Fibroblast of the conjunctiva (primary cell): ENCODE measurements at places on chromosomes 5 and 9.

GRCh38 chr5:109062664-109063063 is 315.0 kb downstream of the FER start:
- DNase-seq: no peak

GRCh38 chr5:54534191-54535004 is 16.8 kb downstream of the SNX18 start:
- no peak for DNase-seq

DNA sequence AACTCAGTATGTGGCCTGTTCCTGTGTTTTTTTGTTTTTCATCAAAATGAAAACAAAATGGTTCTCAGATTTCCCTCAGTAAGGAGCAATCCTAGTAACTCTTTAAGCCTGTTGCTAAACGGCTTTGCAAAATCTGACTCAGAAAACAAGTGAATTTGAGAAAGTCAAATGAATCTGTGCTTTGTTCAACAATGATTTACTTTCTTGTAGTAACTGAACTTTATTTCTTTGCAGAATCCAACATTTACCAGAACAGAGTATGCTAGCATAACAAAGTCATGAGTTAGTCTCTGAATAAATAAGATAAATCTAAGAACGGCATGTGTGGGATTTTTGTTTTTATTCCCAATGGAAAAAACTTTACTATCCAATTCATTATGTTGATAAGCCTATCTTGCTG is 93.8 kb downstream of the OXCT1 start:
- DNase-seq: no peak

- DNase-seq: no peak
Measured at GRCh38 chr5:148931453-148932057, 105.1 kb downstream of the ADRB2 start.

DNA sequence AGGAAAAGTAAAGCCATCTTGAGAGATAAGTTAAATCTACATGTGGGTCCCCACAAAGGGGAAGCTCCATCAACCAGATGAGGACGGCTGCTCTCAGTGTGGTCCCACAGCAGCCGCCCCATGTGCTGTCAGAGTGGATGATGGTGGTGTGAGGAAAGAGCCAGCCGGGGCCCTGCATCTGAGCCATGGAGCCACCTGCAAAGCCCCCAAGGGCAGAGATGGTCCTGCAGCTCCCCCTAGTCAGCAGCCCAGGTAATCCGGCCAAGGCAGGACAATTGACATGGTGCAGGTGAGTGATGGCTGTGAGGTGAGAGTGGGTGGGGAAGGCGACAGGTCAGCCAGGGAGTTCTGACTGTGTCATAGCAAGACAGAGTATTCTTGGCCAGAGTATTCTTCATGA is 458.8 kb downstream of the ICE1 start:
- DNase-seq: no peak
